ENCODE measurements at places on chromosomes 12 and 14. TPM values are rescaled to one million over a fixed set of nuclear protein-coding genes. Genes with fewer than 3 reads are reported as not detected.

The MMP14 gene
- polyA plus RNA-seq = 161 TPM

The PSME2 gene
- polyA plus RNA-seq = 151 TPM

DNA sequence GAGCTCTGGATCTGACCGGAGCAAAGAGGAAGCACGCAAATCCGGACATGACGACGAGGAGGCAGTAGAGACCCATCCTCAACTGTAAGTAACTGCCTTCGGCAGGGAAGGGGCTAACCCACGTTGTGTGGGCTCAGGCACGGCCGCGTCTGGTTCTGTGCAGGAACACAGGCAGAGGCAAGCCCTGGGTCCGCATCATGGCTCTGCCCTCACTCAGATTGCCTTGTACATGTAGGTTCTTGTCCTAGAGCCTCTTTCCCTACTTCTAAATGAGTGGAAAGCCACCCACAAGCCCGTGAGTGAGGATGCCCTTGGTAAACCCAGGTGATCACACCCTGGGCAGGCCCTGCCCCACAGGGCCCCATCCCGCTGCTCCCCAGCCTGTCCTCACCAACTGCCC, 8.9 kb upstream of the RPLP0 start:
- DNase-seq = no peak

DNA sequence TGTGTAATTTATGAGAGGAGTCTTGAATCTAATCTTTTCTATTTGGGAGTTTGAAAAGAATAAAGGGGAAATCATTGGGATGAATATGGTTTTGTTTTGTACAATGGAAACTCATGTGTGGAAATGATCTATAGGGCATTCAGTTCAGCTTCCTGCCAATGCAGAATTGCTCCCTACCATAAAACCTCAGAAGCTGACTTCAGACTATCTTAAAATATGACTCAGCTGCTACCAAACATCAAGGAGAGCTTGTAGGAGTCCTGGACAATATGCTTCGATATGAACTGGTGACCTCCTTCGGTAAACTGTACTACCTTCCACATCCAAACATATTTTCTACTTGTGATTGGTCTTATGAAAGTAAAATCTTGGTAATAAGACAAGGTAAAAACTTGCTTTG, 160.6 kb downstream of the CAPZA3 start:
- DNase-seq = no peak

- peak; percentile 28 for DNase-seq
These were observed 563 bp upstream of the STXBP6 start for GRCh38 chr14:25050269-25051150.

The CNTN1 gene
- polyA plus RNA-seq = 31.4 TPM

The GALNT9 gene
- polyA plus RNA-seq = 10.5 TPM

DNA sequence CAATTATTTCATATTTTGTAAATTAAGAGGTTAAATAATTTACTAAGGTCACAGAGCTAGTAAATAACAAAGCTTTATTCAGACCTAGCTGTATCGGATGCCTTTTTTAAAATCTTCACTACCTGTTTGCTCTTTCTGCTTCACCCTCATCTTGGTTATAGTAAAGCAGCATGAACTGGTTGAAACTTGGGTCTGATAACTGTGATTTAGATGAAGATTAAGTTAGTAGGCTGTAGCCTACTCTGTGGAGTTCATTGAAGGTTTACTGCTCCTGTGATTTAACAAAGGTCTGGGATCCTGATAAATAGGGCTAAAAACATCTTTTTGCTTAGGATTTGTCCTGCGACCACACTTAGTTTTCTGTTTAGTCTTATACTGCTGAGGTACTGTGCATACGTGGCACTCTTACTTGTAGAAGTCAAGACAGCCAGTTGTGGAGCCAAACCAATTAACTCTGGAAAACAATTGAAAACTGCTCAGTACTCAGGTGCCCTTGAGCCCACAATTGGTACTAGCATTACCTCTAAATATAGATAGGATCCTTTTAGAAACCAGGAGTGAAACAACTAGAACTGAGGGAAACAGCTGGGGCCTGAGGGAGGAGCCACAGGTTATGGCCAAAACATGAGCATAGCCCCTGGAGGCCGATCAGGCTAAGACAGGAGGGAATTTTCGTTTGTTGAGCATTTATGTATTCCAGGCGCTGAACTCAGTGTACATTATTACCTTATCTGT, 2.3 kb downstream of the SPATS2 start:
- DNase-seq = no peak

The PLEKHA5 gene
- 101 TPM for polyA plus RNA-seq

GRCh38 chr12:119674560-119674959, 6.6 kb downstream of the PRKAB1 start:
- no peak for DNase-seq

DNA sequence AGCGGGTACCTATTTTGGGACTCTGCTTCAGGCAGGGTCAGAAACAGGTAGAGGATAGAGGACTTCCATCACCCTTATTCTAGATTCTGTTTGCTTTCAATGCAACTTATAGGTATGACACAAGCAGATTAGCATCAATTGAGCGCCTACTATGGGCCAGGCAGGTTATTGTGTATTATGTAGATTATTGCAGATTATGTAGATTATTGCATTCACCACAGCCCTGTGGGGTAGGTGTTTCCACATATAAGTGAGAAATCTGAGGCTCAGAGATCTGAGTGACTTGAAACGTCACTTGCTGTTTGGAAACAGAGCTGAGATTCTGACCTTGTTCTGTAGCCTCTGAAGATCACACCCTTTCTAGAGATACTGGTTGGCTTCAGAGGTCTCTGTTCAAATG, 25.7 kb upstream of the SERPINA4 start:
- DNase-seq = no peak

DNA sequence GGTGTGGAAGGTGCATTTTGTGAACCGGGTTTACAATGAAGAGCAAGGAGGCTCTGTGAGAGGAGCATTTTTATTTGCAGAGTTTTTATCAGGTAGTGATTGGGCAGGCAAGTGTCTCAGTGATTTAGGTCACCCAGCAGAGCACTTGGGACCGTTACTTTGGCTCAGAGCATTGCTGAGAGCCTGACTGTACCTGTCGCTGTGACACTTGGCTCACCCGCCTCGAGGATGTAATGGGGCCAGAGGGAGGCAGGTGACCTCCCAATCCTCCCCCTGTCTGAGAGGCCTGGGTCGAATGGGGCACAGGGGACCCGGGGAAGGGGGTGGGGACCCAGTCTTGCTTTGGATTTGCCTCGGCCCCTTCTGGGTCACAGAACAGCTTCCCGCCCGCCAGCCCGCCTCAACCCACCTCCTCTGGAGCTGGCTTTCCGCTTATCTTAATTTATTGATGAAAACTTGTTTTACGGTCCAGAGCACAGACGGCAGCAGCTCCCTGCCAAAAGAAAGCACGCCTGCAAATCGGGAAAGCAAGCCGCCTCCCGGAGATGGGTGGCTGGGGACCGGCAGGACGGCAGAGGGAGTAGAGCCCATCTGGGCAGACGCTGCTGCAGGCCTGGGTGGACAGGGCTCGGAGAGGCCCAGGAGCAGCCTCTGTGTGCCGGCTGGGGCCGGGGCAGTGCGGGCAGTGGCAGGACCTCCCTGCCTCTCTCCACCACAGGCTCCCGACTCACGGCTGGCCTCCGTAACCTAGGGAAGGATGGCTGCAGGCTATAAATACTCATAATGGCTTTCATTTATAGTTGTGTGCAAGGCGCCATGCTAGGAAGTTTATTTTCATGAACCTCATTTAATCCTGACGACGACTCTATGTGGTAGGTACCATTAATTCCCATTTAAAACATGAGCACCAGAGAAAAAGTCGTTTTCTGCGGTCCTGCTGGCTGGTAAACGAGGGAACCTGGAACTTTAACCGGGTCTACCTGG, 187.1 kb downstream of the TSPAN9 start:
- DNase-seq = peak; percentile 70

The KRT6C gene
- polyA plus RNA-seq = not detected

DNA sequence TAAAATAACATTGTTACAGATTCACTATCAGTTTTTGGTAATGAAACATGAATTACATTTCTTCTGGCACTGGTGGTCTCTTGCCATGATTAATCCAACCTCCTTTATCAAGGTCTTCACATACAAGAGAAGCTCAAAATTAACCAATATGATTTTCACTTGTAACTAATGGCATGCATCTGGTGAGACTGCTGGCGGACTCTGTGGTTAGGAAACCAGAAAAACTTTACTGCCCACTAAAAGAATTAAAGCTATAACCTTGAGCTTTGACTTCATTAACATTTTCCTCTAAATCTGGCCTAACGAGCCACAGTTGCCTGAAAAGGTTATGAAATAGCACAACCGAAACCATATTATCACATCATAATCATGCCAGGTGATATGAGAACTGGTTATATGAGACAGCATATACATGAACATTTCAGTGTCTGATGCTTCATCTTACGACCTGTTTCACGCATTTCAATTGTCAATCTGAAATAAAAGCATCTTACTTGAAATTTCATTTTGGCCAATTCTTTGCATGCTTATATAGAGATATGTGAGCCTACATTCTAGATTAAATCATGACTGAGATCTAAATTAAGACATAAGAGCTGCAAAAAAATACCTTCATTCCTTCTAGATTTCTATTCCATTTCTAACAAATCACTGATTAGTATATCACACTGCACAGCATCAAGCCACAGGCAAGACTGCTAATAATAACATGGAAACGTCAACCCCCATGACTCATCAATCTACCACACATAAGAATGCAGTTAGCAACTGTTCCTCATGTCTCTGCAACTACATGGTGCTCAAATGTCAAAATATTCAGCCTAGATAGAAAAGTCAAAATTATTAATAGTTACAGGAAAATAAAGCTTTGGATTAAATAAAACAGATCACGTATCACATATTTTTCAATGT, 89.3 kb downstream of the OSBPL8 start:
- DNase-seq = no peak

The ZFHX2 gene
- 8.3 TPM for polyA plus RNA-seq

DNA sequence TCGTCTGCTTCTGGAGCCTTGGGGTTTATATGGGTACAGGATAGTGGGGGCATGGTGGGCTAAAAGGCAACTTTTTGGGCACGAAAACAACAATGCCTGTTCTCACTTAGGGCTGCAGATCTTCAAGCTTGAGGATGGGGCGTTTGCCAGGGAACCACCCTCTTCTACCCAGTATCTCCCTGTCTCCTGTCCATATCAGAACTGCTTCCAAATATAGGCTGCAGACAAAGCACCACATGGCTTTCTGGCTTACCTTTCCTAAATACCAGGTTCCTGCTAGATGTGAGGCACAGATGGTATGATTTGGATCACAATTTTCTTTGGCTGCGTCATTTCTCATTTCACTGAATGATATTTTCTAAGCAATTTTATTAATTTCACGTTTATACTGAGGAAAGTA, 70.4 kb downstream of the CMAS start:
- DNase-seq = no peak

DNA sequence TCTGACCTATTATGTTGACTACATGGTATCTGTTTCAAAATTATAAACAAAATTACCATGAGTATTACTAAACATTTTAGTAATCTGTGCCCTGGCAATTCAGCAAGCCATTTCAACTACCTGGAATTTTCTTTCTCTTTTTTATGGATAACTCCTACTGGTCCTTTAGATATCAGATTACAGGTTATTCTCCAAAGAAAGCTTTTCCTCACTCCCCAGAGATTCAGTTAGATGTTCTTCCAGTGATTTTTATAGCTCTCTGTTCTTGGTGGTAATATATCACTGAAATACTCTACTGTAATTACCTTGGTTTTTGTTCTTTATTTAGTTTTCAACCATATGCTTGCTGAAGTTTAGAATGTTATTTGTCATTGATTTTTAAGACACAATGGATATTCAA, 930.2 kb upstream of the FOXG1 start:
- DNase-seq = peak; percentile 16

DNA sequence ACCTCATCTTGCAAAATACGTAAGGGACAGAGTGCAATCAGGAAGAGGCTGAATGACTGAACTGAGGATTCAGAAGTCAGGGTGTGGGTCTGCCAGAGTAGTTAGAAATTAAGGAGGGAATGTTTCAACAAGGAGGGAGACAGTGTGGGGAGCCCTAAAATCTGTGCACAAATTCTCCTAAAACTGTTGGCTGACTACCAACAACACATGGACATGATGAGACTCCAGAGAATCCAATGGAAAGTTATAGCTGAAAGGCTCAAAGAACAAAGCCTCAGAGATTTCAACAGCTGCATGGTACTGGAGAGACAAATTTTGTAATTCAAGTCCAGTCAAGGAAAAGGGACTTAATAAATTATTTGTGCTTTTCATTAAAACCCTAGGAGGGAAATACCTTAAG, 36.1 kb upstream of the NEDD1 start:
- DNase-seq = no peak

The ST8SIA1 gene
- 5.9 TPM for polyA plus RNA-seq

GRCh38 chr12:78534311-78534710, 330.3 kb upstream of the SYT1 start:
- no peak for DNase-seq

The FAM181A gene
- not detected for polyA plus RNA-seq

The MTRFR gene
- 23.5 TPM for polyA plus RNA-seq

GRCh38 chr12:11825278-11825677, 175.8 kb downstream of the ETV6 start:
- no peak for DNase-seq

The RPS6KL1 gene
- polyA plus RNA-seq = 1.9 TPM

The HELB gene
- polyA plus RNA-seq = 6.1 TPM

Data from renal pelvis (tissue), 12 donors.